ENCODE measurements at places on chromosomes 7 and 10.

DNA sequence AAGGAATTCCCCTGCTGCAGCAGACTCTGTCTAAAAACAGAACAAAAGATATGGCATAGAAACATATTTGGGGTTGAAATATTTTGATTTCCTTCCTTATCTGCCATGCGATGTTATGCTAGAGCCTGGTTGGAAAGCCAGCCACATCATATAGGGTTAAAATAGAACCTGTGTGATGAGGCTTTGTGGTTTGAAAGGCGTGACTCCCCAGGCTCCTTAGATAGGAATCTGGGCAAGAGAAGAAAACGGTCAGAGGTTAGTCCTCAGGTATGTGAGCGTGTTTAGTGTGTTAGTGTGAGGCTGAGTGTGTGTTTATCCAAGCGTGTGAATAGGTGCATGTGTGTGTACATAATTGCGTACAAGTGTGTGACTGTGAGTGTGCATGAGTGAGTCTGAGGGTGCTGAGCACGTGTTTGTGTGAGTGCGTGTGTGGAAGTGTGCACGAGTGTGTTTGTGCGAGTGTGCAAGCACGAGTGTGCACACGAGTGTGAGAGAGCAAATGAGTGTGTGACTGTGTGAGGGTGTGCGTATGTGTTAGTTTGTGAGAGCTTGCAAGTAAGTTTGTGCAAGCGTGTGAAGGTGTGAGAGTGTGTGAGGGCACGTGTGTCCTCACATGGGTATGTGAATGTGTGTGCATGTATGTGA is 79.9 kb downstream of the COL26A1 start:
- DNase-seq: no peak

DNA sequence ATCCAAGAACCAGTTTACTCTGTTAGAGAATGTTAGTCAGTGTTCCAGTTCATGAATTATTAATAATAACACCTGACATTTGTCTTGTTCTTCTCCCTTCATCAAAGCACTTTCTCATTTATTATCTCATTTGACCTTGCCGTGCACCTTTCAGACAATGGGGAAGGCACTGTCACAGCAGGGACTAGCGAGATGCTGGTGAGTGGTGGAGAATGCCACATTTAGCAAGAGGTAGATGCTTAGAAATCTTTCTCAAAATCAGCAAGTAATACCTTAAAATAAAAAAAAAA is 34.2 kb upstream of the XRCC2 start:
- no peak for DNase-seq

GRCh38 chr10:124532106-124532641 is 70.6 kb downstream of the LHPP start:
- no peak for DNase-seq

GRCh38 chr10:43202224-43202656 is 64.0 kb downstream of the CSGALNACT2 start:
- peak; percentile 48 for DNase-seq

GRCh38 chr7:95886501-95887090 is 114.2 kb downstream of the DYNC1I1 start:
- no peak for DNase-seq

Data from stimulated activated CD4-positive, alpha-beta T cell treated with anti-CD3 and anti-CD28 coated beads, Interleukin-2, amount 100 ng/mL, for 48 hours (primary cell).